NCI-H2081 (cell line): ENCODE measurements at places on chromosomes 12 and 14.

DNA sequence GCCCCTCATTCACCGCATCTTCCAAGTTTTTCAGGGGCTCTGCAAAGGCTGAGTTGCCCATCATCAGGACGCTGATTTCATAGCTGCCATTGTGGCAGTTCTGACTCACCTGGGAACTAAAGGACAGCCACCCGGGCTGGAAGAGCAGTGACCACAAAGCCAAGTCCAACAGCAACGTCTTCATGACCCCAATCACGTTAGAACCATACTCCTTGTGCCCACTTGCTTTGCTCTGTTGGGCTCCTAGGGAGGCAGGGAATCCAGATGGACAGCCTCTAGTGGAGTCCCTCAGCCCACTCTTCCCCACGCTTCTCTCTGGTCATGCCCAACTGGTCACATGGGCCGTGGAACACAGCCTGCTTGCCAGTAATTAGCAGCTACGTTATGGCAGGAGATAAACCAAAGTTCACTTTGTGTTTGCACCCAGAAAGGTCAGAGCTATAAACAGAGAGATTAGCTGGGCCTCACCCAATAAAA is at the start of gene GUCY2C:
GUCY2C (minus strand) TSS at position 335 of the 477 bp plus-strand sequence; CDS start at position 184, 151 bp downstream.
- no peak for DNase-seq

DNA sequence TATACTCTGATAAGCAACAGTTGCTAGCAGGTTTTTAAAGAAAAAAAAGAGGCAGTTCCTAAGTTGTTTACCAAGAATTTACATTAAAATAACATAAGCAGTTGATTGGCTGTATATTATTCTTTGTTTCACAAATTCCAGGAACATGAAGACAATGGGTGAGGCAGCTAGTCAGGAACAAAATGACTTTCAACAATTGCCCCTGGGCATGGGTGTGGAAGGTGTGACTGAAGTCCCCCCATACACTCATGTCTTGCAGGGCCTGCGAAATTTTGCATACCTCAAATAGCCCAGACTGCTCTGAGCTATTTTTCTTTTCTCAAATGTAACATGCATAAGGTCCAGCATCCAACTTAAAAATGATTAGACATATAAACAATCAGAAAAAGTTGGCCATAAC is 267.2 kb upstream of the DIO3 start:
- DNase-seq = no peak

GRCh38 chr14:45068396-45068795 is 15.5 kb upstream of the PRPF39 start:
- DNase-seq = no peak

GRCh38 chr14:55347040-55347439 is 64.6 kb downstream of the ATG14 start:
- DNase-seq = no peak
